IPS DF 6.9 (cell line): ENCODE measurements at places on chromosomes 1 and 21.

GRCh38 chr1:118973531-118974137 is 14.5 kb downstream of the TBX15 start:
- no peak overlapping the region for H3K4me3 ChIP-seq
- no peak for DNase-seq
- H3K4me1 ChIP-seq, result no peaks in the 10 kb centered on the region
- H3K27ac ChIP-seq, result no peak overlapping the region

- no peaks in the 10 kb centered on the region for H3K4me1 ChIP-seq
- no peak overlapping the region for H3K4me3 ChIP-seq
- H3K36me3 ChIP-seq, result no peaks in the 10 kb centered on the region
- no peaks in the 10 kb centered on the region for H3K27me3 ChIP-seq
Measured at GRCh38 chr1:198636391-198636790, 2.4 kb upstream of the PTPRC start.

- H3K4me1 ChIP-seq, result no peaks in the 10 kb centered on the region
- H3K36me3 ChIP-seq, result no peaks in the 10 kb centered on the region
- no peak for DNase-seq
- no peaks in the 10 kb centered on the region for H3K27me3 ChIP-seq
- H3K4me3 ChIP-seq, result no peak overlapping the region
Measured at GRCh38 chr21:27301220-27301619, 334.3 kb upstream of the ADAMTS5 start.

GRCh38 chr1:163130225-163130856 is 61.2 kb downstream of the RGS4 start:
- no peaks in the 10 kb centered on the region for H3K27me3 ChIP-seq
- no peak for DNase-seq
- no peaks in the 10 kb centered on the region for H3K36me3 ChIP-seq
- H3K4me3 ChIP-seq, result no peak overlapping the region
- H3K27ac ChIP-seq, result no peak overlapping the region

GRCh38 chr1:37032660-37033354 is 1.5 kb downstream of the GRIK3 start:
- peak overlapping the region; percentile 50; the same call in 1 of the 2 replicates for H3K4me3 ChIP-seq
- H3K4me1 ChIP-seq, result peaks cover 17% of the 10 kb centered on the region
- H3K27ac ChIP-seq, result no peak overlapping the region
- H3K27me3 ChIP-seq, result peaks cover 33% of the 10 kb centered on the region

DNA sequence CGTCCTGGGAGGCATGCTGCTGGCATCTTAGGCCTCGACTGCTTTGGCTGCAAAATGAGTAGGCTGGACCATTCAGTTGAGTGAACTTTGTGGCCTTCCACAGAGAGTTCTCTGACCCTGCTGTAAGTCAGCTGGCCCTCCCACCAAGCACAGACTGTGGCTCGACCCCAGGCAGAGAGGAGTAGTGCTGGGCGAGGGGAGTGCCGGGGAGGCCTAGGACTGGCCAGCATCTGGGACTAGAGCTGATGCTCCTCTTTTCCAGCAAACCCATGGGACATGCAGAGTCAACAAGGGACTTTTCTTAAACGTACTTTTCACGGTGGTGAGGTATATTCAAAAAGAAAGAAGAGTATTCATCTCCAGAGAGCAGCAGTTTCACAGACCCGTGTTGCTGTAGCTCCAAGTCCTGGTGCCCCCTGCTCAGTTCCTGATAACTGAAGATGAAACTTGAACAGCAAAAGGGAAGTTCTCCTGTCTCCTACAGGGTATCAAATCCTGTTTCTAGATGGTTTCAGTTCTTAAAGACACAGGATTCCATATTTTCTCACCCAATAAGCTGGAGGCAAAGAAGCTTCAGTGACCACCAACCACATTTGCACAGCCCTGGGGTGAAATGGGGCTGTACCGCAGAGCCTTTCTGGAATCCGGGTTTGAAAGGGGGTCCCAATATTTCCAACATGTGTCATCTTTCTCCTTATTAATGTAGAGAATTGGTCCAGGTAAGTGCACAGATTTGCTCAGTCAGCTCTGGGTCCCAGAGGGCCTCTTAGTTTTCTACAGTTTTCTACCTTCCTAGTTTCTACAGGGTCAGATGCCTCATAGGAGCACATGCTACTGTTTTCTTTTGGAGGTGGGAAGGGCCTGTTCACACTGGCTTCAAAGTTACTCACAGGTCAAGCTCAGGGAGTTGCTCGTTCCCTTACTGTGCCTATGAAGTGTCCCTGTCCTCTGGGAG is 20.9 kb downstream of the BATF3 start:
- no peak for DNase-seq
- no peaks in the 10 kb centered on the region for H3K27me3 ChIP-seq
- H3K36me3 ChIP-seq, result no peaks in the 10 kb centered on the region
- no peak overlapping the region for H3K27ac ChIP-seq
- H3K4me3 ChIP-seq, result no peak overlapping the region

DNA sequence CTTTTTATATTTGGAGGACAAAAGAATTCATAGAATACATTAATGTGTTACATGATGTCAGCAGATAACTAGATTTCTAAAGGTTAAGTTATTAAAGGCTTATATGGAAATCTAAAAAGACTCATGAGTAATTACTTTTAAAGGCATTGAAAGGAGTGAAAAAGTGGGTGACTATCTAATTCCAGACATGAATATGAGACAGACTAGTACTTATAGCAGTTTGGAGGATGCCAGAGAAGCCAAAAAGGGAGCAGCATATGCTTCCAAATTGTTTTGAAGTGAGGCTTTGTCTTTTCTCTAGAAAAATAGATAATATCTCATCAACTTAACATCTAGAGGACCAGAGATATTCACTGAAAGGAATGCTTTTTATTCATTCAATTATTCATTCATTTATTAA is 275.5 kb upstream of the CACYBP start:
- DNase-seq, result no peak
- no peak overlapping the region for H3K4me3 ChIP-seq
- H3K27me3 ChIP-seq, result no peaks in the 10 kb centered on the region
- H3K36me3 ChIP-seq, result no peaks in the 10 kb centered on the region

DNA sequence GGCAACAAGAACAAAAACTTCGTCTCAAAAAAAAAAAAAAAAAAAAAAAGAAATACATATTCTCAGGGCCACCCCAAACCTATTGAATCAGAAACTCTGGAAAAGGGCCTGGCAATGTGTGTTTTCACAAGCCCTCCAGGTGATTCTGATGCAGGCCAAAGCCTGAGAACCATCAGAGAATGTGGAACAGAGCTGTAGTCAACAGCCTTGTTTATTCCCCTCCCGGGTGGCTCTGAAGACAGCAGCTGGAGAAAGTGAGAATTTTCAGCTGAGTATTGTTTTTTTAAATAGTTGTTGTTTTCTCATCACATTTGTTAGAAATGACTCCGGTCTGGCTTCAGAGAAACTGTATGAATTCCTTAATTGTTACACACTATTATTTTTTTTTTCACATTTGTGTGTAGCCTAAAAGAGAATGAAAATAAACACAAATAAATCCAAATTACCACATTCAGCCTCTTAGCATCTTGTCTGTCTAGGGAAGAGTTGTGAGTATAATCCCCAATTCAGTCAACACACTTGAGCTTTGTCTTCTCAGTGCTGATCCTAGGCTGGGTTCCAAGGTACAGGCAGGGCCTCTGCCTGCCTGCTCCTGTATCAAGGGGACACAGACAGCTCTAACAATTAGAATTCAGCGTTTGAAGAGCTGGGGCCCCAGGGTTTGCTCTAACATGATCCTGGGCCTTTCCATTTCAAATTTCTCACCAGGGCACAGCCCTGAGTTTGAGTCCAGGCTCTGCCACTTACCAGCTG is 6.6 kb upstream of the AZIN2 start:
- H3K27ac ChIP-seq, result no peak overlapping the region
- no peaks in the 10 kb centered on the region for H3K4me1 ChIP-seq
- no peaks in the 10 kb centered on the region for H3K36me3 ChIP-seq
- no peak overlapping the region for H3K4me3 ChIP-seq

GRCh38 chr1:84571150-84571535 is 3.1 kb downstream of the CTBS start:
- no peak overlapping the region for H3K27ac ChIP-seq
- no peaks in the 10 kb centered on the region for H3K27me3 ChIP-seq
- no peak for DNase-seq
- no peaks in the 10 kb centered on the region; the same call in 1 of the 2 replicates for H3K36me3 ChIP-seq
- H3K4me3 ChIP-seq, result no peak overlapping the region

- no peaks in the 10 kb centered on the region for H3K27me3 ChIP-seq
- DNase-seq, result no peak
- H3K4me3 ChIP-seq, result no peak overlapping the region
- H3K36me3 ChIP-seq, result no peaks in the 10 kb centered on the region
Measured at GRCh38 chr1:23242414-23242813, 25.1 kb upstream of the HTR1D start.

- H3K4me1 ChIP-seq, result no peaks in the 10 kb centered on the region; the same call in 1 of the 2 replicates
- DNase-seq, result no peak
- peak within 1 kb of the TSS; percentile 72 for H3K4me3 ChIP-seq
Measured at GRCh38 chr21:36069713-36070583, at the start of gene CBR1. CBR1 (plus strand) TSS chr21:36070024; CDS start chr21:36070116, 92 bp downstream.

- no peaks in the 10 kb centered on the region for H3K36me3 ChIP-seq
- no peaks in the 10 kb centered on the region for H3K27me3 ChIP-seq
- no peak overlapping the region for H3K4me3 ChIP-seq
- H3K27ac ChIP-seq, result no peak overlapping the region
- DNase-seq, result no peak
Measured at GRCh38 chr21:18666725-18667124, 263.1 kb upstream of the TMPRSS15 start.
